Activated naive CD8-positive, alpha-beta T cell treated with anti-CD3 and anti-CD28 coated beads, Interleukin-2, amount 50 U/mL, for 24 hours (primary cell): ENCODE measurements at places on chromosomes 11 and 22.

GRCh38 chr11:42571878-42572610, 739.8 kb upstream of the API5 start:
- H3K4me3 ChIP-seq: no peak overlapping the region
- no peaks in the 10 kb centered on the region for H3K27me3 ChIP-seq
- no peak overlapping the region for H3K27ac ChIP-seq
- no peaks in the 10 kb centered on the region for H3K4me1 ChIP-seq

DNA sequence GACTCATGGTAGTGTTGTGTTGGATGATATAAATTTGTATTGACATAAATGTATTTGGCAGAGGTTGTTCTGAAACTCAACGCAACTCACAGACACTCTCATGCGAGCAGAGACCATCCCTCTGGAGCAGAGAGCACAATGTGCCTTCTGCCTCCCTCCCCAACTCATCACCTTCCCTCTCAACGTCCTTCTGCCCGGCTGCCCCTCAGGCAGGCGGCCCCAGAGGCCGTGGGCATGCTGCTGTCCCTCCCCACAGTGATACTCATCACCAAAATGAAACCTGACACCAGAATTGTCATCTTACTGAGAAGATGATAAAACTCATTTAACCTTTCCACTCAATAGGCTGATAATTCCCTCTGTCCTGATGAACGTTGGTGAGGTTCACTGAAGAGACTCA, 260.6 kb downstream of the ETS1 start:
- peaks cover 4% of the 10 kb centered on the region for H3K36me3 ChIP-seq
- DNase-seq: no peak
- H3K4me3 ChIP-seq: peak overlapping the region; percentile 42
- H3K4me1 ChIP-seq: peaks cover 98% of the 10 kb centered on the region
- H3K27me3 ChIP-seq: no peaks in the 10 kb centered on the region

DNA sequence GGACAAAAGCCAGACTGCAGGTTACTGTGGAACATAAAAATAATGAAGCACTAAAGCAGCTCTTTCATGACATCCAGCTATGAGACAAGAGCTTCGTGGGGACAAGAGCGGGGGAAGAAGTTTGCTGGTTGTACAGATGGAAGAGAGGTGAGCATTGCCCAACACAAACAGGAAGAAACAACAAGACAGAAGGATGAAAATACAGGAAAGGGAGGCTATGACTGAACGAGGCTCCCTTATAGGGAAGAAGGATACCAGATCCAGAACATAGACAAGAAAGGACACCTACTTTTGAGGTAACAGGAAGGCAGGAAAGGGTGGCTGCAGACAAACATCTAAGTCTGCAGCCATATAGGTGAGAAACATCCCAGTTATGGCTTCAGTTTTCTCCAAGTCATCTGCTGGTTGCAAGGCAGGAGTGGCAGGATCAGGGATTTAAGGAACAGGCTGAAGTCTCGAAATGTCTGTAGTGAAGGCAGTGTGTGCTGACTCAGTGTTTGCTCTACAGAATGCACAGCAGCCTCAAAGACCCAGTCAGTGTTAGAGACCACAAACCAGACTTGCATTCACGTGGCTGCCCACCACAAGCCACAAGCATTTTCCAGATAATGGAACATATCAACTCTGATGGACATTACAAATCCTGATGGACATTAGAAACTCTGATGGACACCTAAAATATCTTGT, 1.9 kb downstream of the CLTCL1 start:
- H3K36me3 ChIP-seq: no peaks in the 10 kb centered on the region
- peak; percentile 16 for DNase-seq
- peaks cover 25% of the 10 kb centered on the region for H3K4me1 ChIP-seq
- H3K27me3 ChIP-seq: peaks cover 35% of the 10 kb centered on the region

DNA sequence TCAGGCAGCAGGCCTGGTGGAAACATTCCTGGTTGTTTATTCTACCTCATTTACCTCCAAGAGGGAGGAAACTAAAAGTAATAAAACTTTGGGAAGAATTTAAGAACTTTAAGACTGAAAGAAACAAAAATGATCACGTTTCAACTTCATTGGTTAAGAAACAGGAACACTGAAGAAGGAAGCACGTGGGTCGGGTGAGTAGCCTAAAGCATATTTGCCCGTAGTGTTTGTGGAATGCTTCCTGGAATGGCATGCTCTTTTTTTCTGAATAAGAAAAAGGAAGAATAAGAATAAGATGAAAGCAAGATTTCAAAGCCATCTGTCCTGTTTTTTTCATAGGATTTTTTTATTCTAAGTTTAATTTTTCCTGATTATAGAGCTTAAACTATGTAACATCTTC, 83.1 kb downstream of the WNT11 start:
- H3K27ac ChIP-seq: no peak overlapping the region
- no peak overlapping the region for H3K4me3 ChIP-seq
- no peaks in the 10 kb centered on the region for H3K27me3 ChIP-seq

DNA sequence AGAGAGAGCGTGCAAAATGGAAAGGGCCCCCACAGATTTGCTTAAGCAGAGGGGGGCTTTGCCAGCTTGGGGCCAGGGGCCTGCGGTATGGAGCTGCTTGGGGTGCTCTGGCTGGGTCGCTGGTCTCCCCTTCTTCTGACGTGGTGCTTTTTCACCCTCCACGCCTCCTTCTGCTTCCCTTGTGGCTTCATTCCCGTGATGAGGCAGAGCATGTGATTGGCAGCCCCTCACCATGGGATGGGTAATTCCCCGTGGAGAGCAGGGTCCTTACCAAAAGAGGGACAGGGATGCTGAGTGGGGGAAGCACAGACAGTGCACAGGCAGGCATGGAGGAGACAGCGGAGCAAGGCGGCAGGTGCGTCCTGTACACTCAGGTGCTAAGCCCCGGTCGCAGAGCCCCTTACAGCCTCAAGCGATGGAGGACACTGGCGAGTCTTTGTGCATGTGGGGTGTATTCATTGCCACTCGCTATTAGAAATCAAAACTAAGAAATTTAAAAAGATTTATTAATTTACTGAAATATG, 19.9 kb upstream of the GRAMD4 start:
- H3K4me3 ChIP-seq: no peak overlapping the region
- H3K27me3 ChIP-seq: no peaks in the 10 kb centered on the region
- H3K4me1 ChIP-seq: peaks cover 15% of the 10 kb centered on the region
- H3K36me3 ChIP-seq: no peaks in the 10 kb centered on the region

- no peaks in the 10 kb centered on the region for H3K27me3 ChIP-seq
- no peaks in the 10 kb centered on the region for H3K36me3 ChIP-seq
- H3K27ac ChIP-seq: no peak overlapping the region
Observed at GRCh38 chr11:15730263-15730994, 615.7 kb downstream of the INSC start.

GRCh38 chr22:30187529-30188407, 58.8 kb downstream of the LIF start:
- peaks cover 1% of the 10 kb centered on the region for H3K36me3 ChIP-seq
- H3K4me3 ChIP-seq: no peak overlapping the region
- no peaks in the 10 kb centered on the region for H3K27me3 ChIP-seq
- H3K4me1 ChIP-seq: peaks cover 91% of the 10 kb centered on the region
- peak overlapping the region; percentile 63 for H3K27ac ChIP-seq
- DNase-seq: no peak

DNA sequence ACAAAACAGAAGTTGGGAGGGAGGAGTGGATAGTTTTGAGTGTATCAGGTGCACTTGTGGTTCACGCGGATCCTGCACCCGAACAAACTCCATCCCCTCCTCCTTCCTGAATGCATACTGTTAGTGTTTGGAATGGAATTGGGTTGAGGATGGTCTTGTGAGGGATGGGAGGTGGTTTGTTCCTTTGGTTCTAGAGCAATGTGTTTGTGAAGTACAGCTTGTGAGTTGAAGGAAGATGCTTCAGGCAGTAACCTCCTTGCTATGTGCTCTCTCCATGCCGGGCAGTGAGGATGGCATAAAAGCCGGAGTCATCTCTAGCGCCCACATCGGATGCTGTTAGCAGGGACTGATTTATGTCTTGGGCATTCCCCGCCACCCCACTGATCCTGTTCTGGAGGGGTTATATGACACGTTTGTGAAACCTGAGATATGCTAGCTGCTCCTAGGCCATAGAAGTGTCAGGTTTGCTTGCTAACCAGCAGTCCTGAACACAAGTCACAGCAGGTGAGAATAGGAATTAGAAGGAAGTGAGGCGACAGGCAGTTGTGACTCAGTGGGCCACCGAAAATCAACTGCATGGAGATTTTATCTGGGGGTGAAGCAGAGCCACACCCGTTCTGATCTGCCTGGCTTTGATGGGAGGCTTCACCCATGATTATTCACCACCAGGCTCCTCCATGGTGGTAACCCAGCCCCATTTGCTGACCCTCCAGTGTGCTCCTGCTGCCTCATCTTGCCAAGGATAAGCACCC, 2.2 kb downstream of the BCR start:
- H3K4me1 ChIP-seq: peaks cover 72% of the 10 kb centered on the region
- peak overlapping the region; percentile 83 for H3K4me3 ChIP-seq
- peak overlapping the region; percentile 76 for H3K27ac ChIP-seq
- H3K27me3 ChIP-seq: no peaks in the 10 kb centered on the region
- peak; percentile 72 for DNase-seq
- peaks cover 20% of the 10 kb centered on the region for H3K36me3 ChIP-seq

GRCh38 chr11:79237703-79238102, 203.1 kb downstream of the TENM4 start:
- no peak for DNase-seq
- no peaks in the 10 kb centered on the region for H3K4me1 ChIP-seq
- H3K27ac ChIP-seq: no peak overlapping the region

GRCh38 chr22:35206889-35207288, 50.4 kb upstream of the HMGXB4 start:
- peaks cover 14% of the 10 kb centered on the region for H3K27me3 ChIP-seq
- no peaks in the 10 kb centered on the region for H3K36me3 ChIP-seq
- DNase-seq: no peak
- H3K4me3 ChIP-seq: no peak overlapping the region
- no peak overlapping the region for H3K27ac ChIP-seq
- H3K4me1 ChIP-seq: no peaks in the 10 kb centered on the region

GRCh38 chr11:94790661-94791180, 22.6 kb downstream of the AMOTL1 start:
- H3K36me3 ChIP-seq: no peaks in the 10 kb centered on the region
- H3K27me3 ChIP-seq: peaks cover 2% of the 10 kb centered on the region
- no peak overlapping the region for H3K27ac ChIP-seq
- DNase-seq: no peak
- H3K4me1 ChIP-seq: no peaks in the 10 kb centered on the region

DNA sequence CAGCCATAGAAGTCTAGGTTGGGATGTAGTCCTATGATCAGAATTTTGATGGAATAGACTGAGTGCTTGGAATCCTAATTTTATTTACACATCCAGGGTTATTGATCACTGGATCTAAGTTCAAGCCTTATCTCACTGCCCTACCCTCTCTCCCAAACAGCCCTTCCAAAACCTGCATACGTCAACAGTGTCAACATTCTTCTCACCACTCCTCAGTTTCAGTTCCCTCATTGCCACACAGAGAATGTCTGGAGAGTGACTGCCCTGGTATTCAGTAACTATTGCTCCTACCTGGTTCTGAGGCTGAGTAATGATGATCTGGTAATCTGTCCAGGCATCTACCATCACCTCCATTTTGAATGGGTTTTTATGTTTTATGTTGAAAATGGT, 60.0 kb downstream of the GLYATL1 start:
- DNase-seq: no peak
- no peaks in the 10 kb centered on the region for H3K4me1 ChIP-seq
- no peaks in the 10 kb centered on the region for H3K36me3 ChIP-seq
- no peaks in the 10 kb centered on the region for H3K27me3 ChIP-seq
- H3K4me3 ChIP-seq: no peak overlapping the region
- H3K27ac ChIP-seq: no peak overlapping the region

- H3K36me3 ChIP-seq: no peaks in the 10 kb centered on the region
- no peak for DNase-seq
- H3K4me3 ChIP-seq: no peak overlapping the region
- peaks cover 7% of the 10 kb centered on the region for H3K27me3 ChIP-seq
- no peaks in the 10 kb centered on the region for H3K4me1 ChIP-seq
Observed at GRCh38 chr11:112617977-112618826, 343.0 kb upstream of the NCAM1 start.

- no peak overlapping the region for H3K4me3 ChIP-seq
- no peaks in the 10 kb centered on the region for H3K36me3 ChIP-seq
- no peaks in the 10 kb centered on the region for H3K4me1 ChIP-seq
- no peak for DNase-seq
- peaks cover 38% of the 10 kb centered on the region for H3K27me3 ChIP-seq
Observed at GRCh38 chr11:34671946-34672345, 51.1 kb downstream of the EHF start.

GRCh38 chr11:118275176-118275575, 11.1 kb upstream of the MPZL2 start:
- H3K27me3 ChIP-seq: no peaks in the 10 kb centered on the region
- peaks cover 35% of the 10 kb centered on the region for H3K4me1 ChIP-seq
- peak overlapping the region; percentile 9 for H3K27ac ChIP-seq
- no peak overlapping the region for H3K4me3 ChIP-seq

DNA sequence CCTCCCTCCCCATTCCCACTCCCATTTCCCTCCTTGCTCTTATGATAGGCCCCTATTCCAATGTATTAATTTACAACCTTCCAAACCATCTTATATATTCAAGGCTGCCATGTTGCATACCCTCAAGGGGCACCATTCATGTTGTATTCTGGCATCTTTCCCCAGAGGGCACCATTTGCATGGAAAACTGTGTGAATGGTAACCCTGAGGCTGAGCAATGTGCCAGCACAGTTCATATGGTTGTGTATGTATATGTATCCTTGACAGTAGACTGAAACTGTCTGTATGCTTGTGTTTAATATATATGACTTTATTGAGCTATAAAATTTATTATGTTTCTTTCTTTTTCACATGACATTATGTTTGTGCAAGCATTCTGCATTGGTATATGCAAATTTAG, 7.3 kb downstream of the RASSF10 start:
- H3K36me3 ChIP-seq: no peaks in the 10 kb centered on the region
- no peaks in the 10 kb centered on the region for H3K4me1 ChIP-seq
- no peak overlapping the region for H3K27ac ChIP-seq
- H3K4me3 ChIP-seq: no peak overlapping the region

GRCh38 chr11:72254299-72254993, 10.5 kb upstream of the PHOX2A start:
- H3K36me3 ChIP-seq: no peaks in the 10 kb centered on the region
- H3K4me1 ChIP-seq: no peaks in the 10 kb centered on the region
- H3K4me3 ChIP-seq: no peak overlapping the region
- no peak overlapping the region for H3K27ac ChIP-seq

DNA sequence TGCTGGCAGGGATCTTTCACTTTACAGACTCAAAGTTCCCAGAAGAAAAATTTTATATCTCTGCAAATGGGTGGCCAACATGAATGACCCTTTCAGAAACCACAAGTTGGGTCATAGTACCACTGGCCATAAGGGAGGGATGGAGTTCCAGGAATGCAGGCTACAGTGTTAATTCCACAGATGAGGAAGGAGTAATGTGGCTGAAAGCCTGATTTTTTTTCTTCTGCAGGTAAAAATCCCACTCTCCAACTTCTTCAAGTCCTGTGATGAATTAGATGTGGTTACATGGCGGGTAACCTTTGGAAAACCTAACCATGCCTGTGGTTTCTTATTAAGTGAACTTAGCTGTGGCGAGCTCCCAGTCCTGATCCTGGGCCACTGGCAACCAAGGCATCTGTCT, 103.2 kb downstream of the SLC1A2 start:
- no peaks in the 10 kb centered on the region for H3K36me3 ChIP-seq
- DNase-seq: no peak
- no peak overlapping the region for H3K4me3 ChIP-seq
- no peaks in the 10 kb centered on the region for H3K27me3 ChIP-seq
- peaks cover 30% of the 10 kb centered on the region for H3K4me1 ChIP-seq
